CD4-positive, alpha-beta T cell treated with Interleukin-12 subunit alpha and Interleukin-12 subunit beta, for 1 hour (primary cell): ENCODE measurements at places on chromosomes 3 and 15.

DNA sequence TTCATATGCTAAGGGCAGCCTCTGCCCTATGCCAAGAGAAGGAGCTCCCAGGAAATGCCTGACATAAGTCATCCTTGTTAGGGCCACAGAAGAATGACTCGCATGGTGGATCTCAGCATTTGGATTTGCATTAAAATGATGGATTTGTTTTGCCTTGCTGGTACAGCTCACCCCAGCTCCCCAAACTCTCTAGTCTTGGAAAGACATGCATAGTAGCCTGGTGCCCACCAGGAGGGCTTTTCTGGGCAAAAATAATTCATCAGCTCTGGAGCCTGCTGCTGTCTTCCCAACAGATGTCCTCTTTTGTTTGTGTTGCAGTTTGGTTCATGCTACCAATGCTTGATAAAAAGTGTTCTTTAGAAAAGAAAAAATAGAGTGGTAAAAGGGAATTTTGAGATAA, 833.0 kb downstream of the AGBL1 start:
- DNase-seq: no peak

GRCh38 chr3:114608293-114608692, 314.5 kb downstream of the TIGIT start:
- no peak for DNase-seq

- DNase-seq: no peak
Observed at GRCh38 chr3:112640930-112641801, at the start of gene CCDC80. CCDC80 (minus strand) TSS chr3:112641143; CDS start chr3:112639905, 1,238 bp downstream.

GRCh38 chr15:52004806-52005205, 14.2 kb upstream of the MAPK6 start:
- DNase-seq: no peak

DNA sequence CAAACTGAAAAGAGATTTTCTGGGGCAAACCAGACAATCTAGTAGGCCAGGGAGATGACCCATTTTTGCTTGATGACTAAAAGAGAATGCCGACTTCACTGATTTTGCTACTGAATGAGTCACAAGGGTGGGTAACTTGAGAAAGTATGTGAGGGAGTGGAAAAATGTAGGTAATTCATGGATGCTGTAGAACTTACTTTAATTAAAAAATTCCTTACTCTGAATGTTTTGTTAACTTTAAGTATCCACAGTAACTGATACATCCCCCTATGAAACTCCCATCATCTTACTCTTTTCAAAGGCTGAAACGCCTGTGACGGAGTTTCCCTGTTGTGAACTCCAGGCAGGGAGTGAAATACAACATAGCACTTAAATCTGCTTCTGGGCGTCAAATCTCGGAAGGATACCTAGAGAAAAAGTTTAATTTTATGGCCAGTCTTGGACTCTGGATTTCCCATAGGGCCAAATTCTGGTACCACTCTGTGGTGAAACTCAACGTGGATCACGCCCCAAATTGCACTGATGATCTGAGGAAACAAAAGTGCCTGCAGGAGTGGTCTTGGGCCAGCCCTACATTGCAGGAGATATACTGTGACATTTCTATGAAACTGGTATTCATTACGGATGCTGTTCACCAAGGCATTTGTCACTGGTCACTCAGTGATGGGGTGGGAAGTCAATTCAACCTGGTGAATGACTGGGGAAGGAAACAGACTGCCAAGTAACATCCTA, 24.0 kb downstream of the GOLIM4 start:
- DNase-seq: no peak

GRCh38 chr3:12472000-12472610, 12.2 kb upstream of the TSEN2 start:
- no peak for DNase-seq

GRCh38 chr3:14274612-14274936, 96.0 kb downstream of the LSM3 start:
- no peak for DNase-seq
